ENCODE measurements at places on chromosomes 7 and 10.

DNA sequence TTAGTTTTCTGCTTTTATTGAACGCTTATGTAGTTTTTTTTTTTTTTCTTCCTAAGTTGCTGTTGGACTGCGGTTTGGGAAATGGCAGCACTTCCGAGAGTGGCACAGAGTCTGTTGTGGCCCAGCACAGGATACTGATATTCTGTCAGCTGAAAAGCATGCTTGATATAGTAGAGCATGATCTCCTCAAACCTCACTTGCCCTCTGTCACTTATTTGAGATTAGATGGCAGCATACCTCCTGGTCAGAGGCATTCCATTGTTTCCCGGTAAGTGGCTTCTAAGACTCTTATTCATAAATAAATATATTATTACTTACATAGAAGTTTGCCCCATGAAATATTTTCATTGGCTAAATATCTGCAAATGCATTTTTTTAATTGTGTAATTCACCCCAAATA is 101.1 kb downstream of the BTAF1 start:
- no peak for DNase-seq

DNA sequence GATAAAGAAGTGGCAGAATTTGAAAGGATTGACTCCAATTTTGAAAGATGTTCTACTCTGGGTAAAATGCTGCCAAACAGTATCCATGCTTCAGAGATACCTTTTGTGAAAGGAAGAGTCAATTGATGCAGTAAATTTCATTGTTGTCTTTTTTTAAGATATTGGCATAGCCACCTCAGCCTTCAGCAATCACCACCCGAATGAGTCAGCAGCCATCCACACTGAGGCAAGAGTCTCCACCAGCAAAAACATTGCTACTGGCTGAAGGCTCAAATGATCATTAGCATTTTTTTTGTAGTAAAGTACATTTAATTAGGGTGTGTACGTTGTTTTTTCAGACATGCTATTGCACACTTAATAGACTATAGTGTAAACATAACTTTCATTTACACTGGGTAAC is 31.7 kb upstream of the CYP26C1 start:
- no peak for DNase-seq

GRCh38 chr7:121515229-121515628 is 119.1 kb upstream of the FAM3C start:
- no peak for DNase-seq

DNA sequence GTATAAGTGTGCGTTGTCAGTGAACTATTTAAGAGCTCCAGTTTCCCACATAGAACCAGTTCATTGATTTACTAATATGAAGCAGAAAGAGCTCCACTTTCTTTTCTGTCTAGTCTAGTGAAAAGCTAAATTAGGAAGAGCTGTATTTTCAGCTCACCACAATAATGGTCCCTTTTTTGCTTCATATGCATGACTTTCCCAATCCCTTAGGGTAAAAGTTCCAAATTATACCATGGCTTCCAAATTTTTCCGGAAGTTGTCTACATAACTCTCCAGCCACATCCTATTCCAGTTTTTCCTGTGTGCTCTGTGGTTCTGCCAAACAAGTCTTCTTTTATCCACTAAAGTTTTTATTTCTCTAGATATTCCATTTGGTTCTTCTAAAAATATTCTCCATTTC is 685.2 kb downstream of the REEP3 start:
- no peak for DNase-seq

- DNase-seq: peak; percentile 62
Measured at GRCh38 chr10:62818426-62819011, 2.4 kb upstream of the EGR2 start.

DNA sequence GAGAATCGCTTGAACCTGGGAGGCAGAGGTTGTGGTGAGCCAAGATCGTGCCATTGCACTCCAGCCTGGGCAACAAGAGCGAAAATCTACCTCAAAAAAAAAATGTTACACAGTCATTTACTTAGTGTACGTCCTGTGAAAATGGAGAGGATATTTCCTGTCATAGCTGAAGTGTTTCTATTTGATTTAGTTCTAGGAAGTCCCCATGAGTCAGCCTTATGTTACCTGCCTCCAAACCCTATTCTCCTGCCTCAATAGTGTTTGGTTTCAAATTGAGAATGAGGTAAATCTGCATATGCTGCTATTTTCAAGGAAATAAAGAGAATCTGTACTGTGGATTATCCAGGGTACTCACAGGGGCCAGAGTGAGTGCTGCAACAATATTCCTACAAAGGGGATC is 1284.5 kb upstream of the AUTS2 start:
- no peak for DNase-seq

DNA sequence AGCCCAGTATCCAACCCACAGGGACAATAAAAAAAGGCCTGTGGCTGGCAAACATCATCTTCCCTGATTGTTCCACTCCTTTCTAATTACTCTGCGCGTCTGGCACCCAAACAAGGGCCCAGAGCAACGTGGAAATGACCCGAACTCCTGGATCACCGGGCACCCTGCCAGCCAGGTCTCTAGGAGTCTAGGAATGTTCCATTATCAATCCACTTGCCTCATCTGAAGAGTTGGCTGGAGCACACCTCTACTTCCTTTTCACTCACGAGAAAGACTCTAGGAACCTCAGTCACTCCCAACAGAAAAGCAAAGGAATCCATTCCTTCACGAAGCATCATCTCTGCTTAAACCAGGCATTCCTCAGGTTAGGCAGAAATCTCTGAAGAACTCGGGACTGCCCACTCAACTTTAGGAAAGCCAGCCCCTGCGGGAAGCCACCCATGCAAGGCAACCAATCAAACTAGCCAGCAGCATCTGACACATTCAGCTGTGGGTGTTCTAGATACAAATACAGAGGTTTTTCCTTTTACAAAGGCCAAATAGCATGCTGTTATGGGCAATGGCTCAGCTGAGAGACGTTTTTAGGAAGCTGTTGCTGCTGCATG is 37.7 kb downstream of the ATXN7L1 start:
- no peak for DNase-seq

DNA sequence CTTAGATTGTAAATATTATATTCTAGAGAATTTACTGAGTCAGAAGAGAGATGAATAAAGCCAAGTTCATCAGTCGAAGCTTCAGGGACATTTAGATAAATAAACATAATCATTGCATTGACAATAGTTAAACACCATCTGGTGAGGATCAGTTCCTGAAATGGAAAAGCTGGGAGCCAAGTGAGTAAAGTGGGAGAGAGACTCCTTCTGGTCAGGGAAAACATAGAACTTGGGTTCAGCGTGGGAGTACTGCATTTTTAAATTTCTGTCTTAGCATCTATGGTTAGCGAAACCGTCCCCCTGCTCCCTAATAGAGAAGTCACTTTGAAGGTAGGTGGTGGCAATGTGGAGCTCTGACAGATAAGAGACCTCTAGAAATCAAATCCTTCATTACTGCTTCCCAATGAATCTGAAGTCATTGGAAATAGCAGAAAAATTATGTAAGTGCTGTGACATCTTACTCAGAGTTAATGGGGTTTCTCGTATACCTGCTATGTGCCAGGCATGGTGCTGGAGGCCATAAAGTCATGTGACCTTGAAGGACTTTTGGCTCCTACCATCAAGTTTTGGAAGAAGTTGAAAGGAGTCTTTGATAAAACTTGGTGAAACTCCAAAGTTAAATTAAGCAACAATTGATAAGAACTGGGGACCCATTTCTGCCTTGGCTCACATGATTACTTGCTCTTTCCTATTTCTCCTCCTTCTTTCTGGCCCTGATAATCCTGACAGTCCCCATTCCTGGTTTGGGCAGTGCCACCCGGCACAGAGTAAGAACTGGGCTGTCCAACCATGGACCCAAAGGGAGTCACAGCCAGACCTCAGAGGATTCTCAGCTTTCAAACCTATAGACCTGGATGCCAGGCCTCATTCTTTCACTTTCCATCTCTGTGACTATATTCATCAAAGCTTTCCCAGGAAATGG is 211.2 kb downstream of the C7orf25 start:
- DNase-seq: no peak

- DNase-seq: no peak
Measured at GRCh38 chr10:34137201-34137600, 677.9 kb downstream of the PARD3 start.

DNA sequence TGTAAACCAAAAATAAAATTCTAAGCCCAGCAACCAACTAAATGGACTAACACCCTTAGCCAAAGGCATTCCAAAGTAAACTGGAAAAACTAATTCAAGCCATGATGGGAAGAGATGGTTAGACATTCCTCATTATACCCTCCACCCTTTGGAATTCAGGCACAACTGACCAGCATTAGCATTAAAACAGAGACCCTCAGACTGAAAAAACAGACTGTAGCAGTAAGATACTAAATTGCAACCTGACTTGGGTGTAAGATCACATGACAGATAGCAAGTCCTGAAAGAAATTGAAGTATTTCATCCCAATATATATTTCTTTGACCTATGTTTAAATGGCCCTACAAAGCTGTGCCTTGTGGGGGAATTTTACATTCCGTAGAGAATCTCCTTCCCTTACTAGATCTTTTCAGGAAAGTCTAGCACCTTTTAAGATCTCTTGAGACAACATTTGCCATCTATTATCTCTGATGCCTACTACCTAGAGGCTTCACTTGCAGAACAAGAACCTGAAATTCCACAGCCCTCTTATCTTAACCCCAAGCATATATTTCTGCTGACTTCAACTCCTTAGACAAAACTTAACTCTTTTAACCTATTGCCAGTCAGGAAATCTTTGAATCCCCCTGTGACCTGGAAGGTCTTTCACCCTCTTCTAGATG is 750.2 kb upstream of the IGFBP3 start:
- no peak for DNase-seq

- DNase-seq: no peak
Measured at GRCh38 chr7:37439653-37440026, 9.0 kb downstream of the ELMO1 start.

- DNase-seq: no peak
Measured at GRCh38 chr10:96268341-96268909, 2.9 kb downstream of the BLNK start.

- peak; percentile 20 for DNase-seq
Measured at GRCh38 chr7:75617634-75618234, 121.0 kb downstream of the HIP1 start.

DNA sequence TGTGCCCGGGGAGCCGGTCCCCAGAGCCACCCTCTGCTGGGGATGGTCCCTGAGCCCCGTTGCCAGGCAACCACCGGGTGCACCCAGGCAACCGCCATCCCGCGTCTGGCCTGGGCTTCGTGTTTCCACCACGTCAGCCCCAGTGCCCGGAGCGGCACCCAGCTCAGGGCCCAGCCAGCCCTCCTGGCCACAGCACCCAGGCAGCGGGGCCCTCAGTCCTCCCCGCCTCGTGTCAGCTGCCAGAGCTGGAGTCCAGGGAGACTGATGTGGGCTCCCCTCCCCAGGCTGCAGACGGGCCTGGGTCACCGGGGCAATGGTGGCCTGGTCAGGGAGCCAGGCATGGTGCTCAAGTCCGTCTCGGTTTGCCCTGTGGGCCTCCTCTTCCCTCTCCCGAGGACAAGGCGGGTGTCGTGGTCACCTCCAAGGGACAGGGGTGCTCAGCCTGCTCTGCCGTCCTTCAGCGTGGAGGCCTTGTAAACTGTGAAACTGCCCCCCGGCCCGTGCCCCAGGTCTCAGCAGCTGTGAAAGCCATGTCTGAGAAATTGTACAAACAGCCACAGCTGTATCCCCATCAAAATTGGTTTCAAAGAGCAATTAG is 72.5 kb downstream of the MICALL2 start:
- DNase-seq: no peak

GRCh38 chr10:14731875-14732512 is 42.7 kb downstream of the FAM107B start:
- no peak for DNase-seq

- DNase-seq: no peak
Measured at GRCh38 chr7:84123965-84124547, 70.5 kb downstream of the SEMA3A start.
